ENCODE measurements at places on chromosomes 13 and 19.
A peak's percentile ranks its signal among the peaks of the same experiment; 100 is the strongest.

DNA sequence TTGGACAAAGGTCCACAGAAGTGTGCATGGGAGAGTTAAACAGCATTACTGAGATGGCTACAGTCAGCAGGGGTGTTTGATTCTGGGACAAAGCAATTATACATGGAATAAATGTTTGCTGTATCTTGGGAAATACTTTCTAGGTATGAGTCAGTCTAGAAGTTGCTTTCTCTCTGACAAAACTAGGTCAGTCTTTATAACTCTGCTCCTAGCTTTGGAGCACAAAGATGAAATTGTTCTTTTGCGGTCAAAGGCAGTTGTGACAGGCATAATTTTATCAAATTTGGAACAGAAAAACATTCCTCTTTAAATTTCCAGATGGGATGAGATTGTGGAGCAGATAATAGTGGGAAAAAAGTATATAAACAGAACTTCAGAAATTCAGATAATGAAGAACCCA is 1045.4 kb upstream of the MIR17HG start:
- DNase-seq: no peak

GRCh38 chr19:27746691-27747380 is 1466.1 kb downstream of the UQCRFS1 start:
- DNase-seq: no peak

GRCh38 chr19:54339646-54340358 is 840 bp upstream of the LILRA4 start:
- DNase-seq: no peak

DNA sequence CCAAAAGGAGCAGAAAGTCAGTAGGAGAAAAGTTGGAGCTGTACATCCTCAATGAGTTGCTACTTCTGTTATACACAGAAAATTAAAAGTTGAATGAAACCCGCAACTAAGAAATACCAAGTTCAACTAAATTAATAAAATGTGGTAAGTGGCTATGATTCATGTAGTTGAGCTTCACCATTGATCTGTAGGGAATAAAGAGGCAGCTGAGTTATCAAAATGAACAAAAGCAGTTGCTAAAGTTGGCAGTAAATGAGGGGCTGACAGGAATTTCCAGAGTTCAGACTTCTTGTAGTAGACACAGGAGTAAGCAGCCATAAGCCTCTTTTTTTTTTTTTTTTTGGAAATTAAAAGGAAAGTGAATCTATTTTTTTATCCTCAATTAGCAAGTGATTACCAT is 234.6 kb downstream of the POSTN start:
- no peak for DNase-seq

DNA sequence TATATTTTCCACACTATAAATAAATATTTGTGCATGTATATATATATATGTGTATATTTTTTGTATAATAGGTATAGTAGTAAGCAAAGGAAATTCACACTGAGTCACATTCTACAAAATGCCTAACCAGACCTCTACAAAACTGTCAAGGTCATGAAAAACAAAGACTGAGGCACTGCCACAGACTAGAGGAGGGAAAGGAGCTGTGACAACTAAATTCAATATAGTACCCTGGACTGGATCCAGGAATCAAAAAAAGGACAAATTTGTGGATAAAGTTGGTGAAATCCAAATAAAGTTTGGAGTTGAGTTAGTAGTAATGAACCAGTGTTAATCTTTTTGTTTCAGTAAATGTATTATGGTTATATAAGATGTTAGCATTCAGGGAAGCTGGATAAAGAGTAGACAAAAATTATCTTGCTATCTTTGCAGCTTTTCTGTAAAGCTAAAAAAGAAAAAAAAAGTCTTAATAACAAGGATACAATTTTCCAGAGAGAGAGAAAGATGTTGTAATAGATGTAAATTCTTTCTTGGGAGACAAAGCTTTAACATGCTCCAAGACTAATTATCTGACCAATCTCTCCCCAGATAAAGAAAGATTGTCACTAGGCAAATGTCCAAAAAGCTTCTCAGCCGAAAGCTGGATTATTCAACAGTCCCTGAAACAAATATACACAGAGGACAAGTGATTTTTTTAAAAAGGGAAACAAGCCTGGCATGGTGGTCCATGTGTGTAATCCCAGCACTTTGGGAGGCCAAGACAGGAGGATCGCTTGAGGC is 19.1 kb downstream of the SYDE1 start:
- DNase-seq: peak; percentile 4

- DNase-seq: no peak
Observed at GRCh38 chr13:55062662-55063061, 2034.0 kb downstream of the OLFM4 start.

GRCh38 chr19:32652894-32653598 is 21.9 kb downstream of the ANKRD27 start:
- DNase-seq: peak; percentile 3

DNA sequence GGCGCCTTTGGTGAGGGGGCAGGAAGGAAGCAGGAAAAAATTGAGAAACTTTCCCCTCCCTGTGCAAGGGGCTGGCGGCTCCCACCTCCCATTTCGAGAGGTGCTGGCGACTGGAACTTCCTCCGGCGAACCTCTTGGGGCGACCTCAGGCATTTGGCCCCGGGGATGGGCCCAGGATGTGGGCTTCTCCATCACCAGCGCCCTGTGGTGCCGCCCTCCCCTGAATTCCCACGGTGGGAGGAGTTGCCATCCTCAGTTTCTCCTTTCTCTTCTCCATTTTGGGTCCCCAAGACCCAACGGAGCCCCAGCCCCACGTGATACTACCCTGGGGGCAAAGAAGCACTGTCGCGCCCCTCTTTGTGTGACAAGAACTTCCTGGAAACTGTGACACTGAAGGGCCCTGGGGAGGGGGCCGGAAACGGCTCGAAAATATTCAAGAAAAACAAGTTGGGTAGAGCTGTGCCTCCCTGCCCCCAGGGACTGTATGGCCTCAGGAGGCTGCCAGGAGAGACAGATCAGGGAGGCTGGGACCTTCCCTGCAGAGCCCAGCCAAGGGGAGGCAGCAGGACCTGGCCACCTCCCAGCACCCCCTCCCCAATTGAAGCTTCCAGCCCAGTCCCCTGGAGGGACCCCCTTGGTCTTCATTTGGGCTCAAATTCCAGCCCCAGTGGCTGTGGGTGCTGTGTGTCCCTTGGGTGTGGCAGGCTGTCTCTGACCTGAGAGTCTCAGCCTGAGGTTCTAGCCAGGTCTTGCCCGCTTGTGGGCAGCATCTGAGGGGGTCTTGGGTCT is 16.2 kb upstream of the AP1M2 start:
- DNase-seq: no peak

DNA sequence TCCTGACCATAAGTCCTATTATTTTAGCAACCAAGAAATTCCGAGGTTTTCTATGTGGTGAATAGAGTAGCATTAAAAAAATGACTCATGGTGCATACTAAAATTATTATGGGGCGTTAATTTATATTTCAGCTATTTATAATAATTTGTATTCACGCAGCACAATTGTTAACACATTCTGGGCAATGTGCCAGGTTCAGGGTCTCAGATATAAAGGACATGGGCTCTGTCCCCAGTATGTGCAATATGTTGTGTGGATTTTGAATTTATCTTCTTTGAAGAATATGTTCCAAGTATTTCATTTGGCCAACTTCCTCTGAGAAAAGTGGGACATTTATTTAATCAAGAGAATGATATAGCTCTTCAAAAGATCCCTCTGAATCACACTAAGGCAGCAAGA is 1434.7 kb upstream of the PRR20A start:
- DNase-seq: peak; percentile 33

- DNase-seq: peak; percentile 99
Observed at GRCh38 chr13:101417043-101417406, 717 bp upstream of the NALCN start.

- DNase-seq: no peak
Observed at GRCh38 chr13:35979361-35979951, 151.7 kb downstream of the DCLK1 start.

DNA sequence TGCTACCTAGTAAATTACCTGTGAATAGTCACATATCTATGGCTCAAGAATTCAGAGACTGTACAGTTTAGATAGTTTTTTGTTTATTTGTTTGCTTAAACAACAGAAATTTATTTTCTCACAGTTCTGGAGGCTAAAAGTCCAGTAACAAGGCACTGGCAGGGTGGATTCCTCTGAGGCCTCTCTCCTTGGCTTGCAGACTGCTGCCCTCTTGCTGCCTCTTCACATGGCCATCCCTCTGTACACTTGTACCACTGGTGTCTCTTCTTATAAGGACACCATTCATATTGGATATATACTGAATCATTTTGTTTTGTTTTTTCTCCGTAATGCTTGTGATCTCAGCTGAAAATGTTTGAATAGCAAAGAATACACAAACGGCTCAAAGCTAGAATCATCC is 56.4 kb upstream of the MIR17HG start:
- peak; percentile 12 for DNase-seq

DNA sequence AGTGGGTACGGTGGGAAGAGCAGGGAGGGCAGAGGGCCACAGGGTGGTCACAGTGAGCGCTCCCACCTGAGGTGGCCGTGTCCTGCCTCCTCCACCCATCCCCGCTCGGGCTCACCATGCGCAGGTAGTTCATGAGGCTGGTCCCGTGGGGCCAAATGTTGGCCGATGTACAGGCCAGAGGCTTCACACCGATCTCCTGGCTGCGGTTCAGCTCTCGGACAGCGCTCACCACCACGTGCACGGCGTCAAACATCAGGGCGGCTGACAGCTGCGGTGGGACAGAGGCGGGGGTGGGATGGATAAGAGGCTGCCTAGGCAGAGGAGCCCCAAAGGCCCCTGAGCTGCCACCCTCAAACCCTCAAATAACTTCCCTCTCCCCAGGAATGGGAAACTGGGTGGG is 15.8 kb downstream of the GRIK5 start:
- DNase-seq: no peak

DNA sequence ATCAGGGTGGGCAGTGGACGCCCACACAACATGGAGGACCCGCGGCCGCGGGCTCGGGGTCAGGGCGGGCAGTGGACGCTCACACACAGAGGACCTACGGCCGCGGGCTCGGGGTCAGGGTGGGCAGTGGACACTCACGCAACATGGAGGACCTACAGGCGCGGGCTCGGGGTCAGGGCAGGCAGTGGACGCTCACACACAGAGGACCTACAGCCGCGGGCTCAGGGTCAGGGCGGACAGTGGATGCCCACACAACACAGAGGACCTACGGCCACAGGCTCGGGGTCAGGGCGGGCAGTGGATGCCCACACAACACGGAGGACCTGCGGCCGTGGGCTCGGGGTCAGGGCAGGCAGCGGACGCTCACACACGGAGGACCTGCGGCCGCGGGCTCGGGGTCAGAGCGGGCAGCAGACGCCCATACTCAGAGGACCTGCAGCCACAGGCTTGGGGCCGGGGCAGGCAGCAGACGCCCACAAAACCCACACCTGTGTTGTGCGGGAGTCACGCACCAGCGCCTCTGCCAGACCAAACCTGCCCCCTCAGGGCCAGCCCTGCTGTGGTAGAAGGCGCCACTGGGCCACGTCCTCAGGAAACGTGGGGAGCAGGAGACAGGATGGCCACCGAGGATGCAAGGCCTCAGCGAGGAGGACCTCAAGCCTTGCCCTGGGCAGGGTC is 27.6 kb upstream of the C13orf46 start:
- DNase-seq: no peak

GRCh38 chr19:18131841-18132596 is 20.9 kb upstream of the PIK3R2 start:
- no peak for DNase-seq

- DNase-seq: no peak
Observed at GRCh38 chr13:38024431-38024830, 154.9 kb upstream of the TRPC4 start.

DNA sequence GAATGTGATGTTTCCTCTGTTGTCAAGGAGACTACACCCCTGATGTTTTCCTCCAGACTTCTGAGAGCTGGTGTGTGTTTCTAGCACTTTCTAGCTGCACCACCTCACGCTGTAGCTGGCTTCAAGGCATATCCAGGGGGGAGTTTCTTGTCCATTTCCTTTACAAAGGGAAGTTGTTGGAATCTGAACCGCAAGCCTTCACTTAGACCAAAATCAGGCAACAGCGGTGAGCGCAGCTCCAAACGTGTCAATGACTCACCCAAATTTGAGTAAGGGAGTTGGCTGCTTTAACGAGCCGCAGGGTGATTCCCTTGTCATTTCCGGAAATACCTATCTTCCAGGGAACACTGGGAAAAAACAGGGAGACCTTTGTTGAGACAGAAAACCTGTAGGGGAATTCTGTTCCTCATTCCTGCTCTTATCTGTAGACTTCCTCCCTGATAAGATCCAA is 2.5 kb downstream of the LDLR start:
- DNase-seq: no peak

DNA sequence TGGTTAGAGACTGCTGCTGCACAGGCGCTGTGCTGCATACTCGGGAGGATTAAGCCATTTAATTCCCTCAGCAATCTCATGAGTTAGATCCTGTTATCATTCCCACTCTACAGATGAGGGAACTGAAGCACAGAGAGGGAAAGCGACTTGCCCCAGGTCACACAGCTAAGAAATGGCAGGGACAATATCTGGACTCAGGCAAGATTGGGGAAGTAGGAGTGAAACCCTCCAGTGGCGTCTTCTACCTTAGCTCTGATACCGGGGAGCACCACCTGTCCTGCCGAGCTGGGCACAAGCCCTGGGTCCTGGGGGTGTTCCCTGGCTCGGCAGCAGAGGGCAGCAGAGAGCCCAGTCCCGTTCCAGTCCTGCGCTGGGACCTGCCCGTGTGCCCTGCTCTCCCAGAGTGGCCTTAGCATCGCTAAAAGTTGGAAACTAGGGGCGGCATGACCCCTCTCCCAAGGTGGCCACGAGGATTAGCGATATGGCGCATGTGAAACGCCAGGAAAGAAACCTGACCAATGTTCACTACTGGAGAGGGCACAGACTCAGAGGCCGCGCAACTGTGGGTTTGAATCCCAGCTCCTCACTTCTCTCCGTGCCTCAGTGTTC is 20.5 kb downstream of the CYTH2 start:
- peak; percentile 20 for DNase-seq

GRCh38 chr19:48856921-48857320 is 11.5 kb downstream of the PLEKHA4 start:
- no peak for DNase-seq

- no peak for DNase-seq
Observed at GRCh38 chr19:2321565-2322283, 6.7 kb downstream of the LSM7 start.

DNA sequence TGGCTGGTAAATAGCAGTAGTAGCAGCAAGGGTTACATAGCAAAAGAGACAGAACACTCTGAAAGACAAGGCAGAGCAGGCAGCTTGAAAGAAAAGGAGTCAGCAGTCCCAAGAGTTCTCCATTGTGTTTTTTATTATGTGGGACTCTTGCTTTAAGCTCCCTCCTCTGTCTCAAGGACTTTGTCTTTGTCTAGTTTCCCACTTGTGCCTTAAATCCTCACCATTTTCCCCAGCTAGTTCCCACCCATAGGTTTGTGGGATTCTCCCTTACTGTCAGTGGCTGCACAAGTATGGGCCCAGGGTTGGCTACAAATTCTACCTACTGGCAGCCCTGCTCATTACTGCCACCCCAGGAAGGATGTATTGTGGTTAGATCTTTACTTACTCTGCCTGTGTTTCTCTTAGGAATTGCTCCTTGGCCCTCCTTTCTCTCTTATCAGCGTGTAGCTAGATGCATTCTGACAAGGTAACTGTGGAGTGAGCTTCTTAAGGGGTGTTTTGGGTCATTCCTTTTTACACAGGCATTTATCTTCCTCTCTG is 413.4 kb upstream of the PCDH9 start:
- DNase-seq: no peak
